NCI-H2081 (cell line): ENCODE measurements at places on chromosomes 12 and 14.

DNA sequence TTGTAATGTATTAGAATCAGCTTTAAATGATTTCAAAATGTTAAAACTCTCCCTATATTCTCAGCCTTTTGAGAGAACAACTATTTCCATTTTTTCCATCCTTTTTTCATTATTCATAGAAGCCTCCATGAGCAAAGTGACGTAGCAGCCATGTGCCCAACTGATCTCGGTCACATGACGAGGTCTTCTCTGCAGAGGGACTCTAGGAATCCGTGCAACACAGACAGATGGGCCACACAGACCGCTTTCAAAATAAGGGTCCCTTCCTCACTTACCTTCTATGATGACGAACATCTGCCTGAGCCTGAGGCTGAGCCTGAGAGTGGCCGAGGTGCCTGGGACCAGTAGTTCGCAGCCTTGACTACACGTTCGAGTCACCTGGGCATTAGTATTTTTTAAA lies 293.8 kb downstream of the FOXN3 start:
- DNase-seq: no peak

DNA sequence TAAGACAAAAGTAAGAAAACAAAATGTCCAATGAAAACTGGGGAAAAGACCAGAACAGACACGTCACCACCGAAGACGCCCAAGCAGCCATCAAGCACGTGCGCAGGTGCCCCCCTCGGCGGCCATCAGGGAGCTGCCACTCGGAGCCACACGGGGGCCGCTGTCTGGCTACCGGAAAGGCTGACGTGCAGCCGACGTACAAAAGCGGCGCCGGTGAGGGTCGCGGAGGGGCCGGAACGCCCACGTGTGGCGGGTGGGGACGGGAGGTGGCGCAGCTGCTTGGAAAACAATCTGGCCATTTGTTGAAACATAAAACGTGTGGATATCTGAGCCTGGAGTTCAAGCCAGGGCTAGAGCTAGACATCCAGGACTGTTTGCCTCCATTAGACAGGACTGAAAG lies 60.7 kb downstream of the GALNT9 start:
- no peak for DNase-seq

DNA sequence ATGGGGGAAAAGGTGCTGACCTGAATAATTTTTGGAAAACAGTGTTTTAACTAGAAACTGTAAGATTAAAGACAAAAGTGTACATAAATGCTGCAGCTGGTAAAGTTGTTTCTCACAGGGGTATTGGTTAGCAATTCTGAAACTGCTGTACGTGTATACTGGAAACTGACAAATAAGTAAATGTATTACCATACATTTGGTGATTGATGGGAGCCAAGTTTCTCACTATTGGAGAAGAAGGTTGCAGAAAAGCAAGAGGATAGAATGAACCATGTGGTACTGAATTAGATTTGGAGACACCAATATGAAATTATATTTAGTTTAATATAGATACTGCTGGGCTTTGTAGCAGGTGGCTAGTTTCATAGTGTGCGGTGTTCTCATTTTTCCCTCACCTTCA lies 19.6 kb upstream of the FBXO33 start:
- DNase-seq: no peak

GRCh38 chr14:98288825-98289224 lies 983.2 kb downstream of the BCL11B start:
- DNase-seq: no peak

DNA sequence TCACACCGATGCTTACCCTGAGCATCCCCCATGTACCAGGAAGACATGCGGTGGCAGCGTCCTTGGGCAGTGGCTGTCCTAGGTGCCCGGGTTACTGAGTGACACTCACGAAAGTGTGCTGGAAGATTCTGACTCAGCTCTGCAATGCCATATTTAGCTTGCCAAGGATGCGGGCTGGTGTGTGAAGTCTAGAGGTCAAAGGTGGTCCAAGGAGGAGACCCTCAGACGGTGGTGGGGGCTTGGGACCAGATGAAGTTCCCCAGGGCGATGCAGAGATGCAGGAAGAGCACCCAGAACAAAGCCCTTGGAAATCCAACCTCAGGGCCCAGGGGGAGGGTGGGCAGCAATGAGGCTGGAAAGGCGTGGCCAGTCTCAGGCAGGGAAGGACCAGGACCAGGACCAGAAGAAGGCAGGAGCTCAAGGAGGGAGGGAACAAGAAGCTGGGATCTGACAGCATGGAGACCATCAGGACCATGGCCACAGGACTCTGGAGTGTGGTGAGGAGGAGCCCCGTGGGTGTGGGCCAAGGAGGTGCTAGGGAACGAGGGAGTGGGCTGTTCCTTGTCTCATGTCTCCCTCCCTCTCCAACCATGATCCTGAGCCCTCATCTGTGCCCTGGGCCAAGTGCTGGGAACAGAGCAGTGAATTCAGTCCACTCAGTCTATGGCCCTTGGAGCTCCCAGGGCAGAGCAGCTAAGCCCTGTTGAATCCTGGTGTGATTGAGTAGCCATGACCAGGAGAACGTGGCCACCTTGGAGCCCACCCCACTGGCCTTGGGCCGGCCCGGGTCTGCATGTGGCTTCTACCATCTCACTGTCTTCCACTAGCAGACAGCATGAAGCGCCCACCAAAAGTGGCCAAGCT lies 310.1 kb upstream of the DIO3 start:
- DNase-seq: no peak

DNA sequence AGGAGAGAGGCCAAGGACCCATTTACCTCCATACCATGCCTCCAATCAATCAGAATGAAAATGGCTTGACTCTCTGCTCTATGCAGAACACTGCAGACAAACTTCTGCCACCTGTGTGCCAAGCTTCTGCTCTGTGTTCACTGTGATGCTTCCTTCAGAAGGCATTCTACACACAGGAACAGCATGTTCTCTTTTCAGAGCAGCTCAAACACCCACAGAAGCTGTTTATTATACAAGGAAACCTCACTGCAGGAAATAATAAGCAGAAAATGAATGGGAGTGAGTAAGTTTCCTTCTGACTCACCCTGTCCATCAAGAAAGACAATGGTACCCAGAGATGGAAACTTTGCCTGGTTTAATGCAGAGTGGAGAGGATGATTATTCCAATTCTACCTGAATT lies 2.4 kb upstream of the ESR2 start:
- DNase-seq: no peak

DNA sequence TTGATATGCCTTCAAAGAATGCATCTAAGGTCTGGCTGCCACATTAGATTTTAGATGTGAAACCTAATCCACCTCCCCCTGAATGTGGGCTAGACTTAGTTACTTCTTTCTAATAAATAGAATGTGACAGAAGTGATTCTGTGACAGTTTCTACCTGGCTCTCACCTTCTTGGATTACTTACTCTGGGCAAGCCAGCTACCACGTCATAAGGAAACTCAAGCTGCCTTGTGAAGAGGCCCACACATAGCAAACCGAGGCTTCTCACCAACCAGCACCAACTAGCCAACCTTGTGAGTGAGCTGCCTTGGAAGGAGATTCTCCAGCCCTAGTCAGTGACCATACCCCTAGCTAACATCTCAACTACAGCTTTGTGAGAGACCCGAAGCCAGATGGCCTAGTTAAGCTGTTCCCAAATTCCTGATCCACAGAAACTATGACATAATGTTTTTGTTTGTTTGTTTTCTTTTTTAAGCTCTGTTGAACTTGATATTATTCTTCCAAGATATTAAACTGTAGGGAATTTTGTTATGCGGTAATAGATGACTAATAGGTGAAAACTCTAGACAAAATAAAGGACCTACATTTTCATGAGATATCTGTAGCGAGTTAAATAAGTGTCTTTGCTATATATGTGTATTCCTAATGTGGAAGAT lies 6.2 kb downstream of the GPR19 start:
- DNase-seq: no peak

DNA sequence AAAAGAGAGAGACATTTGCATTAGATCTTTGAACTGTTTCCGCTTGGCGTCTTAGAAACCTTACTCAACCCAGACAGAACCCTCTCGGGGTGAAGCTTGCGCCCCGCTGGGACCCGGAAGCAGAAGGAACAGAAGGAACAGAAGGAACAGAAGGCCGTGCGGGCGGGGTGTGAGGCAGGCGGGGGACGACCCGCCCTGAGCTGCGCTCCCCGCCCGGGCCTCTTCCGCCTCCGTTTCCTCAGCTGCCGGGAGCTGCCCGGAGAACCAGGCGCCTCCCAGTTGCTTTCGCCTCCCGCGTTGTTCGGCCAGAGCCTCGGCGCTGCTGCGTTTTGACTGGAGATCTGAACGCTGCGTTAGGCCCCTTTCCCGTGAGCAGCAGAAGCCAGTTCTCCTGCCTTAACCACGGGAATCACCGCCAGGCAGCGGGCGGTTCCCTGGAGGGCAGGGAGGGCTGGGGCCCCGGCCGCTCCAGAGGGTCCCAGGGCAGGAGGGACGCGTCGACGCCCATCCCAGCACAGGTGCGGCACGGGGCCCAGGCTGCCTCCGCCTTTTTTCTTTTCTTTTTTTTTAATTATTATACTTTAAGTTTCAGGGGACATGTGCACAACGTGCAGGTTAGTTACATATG lies 19.3 kb upstream of the MMP17 start:
- DNase-seq: no peak

DNA sequence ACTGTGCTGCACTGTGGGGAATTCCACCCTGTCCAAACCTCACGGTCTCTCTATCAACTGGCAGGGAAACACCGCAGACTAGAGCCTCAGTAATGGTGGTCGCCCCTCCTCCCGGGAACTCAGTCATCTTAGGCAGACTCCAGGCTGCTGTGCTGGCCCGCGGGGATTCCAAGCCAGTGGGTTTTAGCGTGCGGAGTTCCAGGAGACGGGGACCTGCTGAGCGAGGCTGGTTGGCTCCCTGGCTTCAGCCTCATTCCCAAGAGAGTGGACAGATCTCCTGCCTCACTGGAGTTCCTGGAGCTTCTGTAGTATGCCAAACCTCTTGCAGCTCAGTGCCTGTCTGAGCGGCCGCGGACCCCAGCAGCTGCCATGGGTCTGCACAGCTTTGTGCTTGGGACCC lies 455.6 kb downstream of the CCDC91 start:
- no peak for DNase-seq

DNA sequence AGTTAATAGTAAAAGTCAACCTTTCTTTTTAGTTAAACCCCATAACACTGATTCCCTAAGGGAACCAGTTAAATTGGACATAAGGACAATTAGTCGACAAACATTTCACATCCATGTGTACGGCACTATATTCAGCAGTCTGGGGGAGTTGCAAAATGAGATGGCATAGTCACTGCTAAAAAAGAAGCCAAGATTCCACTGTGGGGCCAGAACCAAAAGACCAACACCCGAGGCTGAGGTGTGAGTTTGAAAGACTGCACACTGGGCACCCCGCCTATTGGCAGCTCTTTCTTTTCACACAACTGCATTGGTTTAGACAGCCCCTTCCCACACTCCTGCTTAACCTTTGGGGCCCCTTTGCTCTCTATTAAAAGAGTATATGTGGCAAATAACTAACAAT lies 16.7 kb downstream of the SETD3 start:
- DNase-seq: no peak

DNA sequence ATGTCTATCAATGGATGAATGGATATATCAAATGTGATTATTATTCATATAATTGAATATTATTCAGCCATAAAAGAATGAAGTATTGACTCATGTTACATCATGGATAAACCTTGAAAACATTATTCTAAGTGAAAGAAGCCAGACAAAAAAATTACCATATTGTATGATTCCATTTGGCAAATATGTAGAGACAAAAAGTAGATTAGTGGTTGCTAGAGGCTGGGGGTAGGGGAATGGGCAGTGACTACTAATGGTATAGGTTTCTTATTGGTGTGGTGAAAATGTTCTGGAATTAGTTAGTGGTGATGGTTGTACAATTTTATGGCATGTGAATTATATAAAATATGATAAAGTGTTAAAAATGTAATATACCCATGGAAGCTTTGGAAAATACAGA lies 31.8 kb upstream of the GNS start:
- DNase-seq: no peak

- no peak for DNase-seq
Observed at GRCh38 chr12:122133192-122133950, 40.6 kb downstream of the IL31 start.

DNA sequence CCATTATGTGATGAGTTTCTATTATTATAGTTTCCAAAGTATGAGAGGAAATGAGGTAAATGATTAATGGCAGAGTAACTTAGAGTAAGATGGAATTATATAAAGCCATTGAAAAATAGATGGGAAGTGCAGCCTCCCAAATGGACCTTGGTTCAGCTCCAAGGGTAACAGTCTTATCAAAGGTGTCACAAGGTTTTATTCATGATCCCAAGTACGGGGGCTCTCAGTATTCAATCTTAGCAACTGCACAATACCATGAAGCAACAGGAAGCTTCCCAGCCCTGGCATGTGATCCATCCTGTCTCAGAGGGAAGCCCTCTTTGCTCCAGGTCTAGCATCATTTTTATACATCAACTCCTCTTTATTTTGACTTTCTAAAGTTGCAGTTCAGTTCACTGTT lies 948.2 kb downstream of the GALC start:
- DNase-seq: no peak

- no peak for DNase-seq
Observed at GRCh38 chr14:90641615-90642243, 174.5 kb downstream of the TTC7B start.

DNA sequence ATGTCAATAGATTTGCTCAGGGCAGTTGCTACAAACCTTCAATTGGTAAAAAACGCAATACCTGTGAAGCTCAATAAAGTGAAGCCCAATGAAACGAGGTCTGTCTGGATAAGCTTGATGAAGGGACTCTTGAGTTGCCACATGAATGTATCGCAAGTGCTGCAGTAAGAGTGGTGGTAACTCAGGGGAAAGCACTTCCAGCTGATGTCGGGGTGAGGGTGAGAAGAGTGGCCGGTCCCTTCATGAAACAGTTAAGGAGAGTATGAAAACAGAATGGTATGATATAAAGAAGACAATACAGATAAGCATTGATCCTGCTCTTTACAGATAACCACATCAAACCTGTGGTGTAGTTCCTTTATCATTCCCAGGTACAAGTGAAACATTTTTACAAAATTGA lies 83.4 kb upstream of the EVL start:
- no peak for DNase-seq

DNA sequence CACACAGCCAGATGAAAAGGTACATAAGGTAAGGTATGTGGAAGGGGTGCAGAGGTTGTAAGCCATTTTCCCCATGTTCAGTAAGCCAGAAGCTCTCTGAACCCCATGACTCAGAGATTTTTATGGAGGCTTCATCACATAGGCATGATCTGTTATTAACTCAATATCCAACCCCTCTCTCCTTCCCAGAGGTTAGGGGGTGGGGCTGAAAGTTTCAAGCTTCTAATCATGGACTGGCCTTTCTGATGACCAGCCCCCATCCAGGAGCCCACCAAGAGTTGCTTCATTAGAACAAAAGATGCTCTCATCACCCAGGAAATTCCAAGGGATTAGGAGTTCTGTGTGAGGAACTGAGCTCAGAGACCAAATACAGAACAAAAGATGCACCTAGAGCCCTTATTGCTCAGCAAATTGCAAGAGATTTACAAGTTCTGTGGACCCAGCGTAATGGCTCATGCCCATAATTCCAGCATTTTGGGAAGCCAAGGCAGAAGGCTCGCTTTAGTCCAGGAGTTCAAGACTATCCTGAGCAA lies 103.2 kb upstream of the DAAM1 start:
- no peak for DNase-seq

- DNase-seq: no peak
Observed at GRCh38 chr12:21819236-21819635, 44.7 kb upstream of the KCNJ8 start.

- no peak for DNase-seq
Observed at GRCh38 chr12:46608431-46609272, 217.1 kb downstream of the SLC38A4 start.

GRCh38 chr14:91291786-91292405 lies 47.4 kb upstream of the GPR68 start:
- no peak for DNase-seq
